ENCODE measurements at places on chromosomes 1 and 21.

DNA sequence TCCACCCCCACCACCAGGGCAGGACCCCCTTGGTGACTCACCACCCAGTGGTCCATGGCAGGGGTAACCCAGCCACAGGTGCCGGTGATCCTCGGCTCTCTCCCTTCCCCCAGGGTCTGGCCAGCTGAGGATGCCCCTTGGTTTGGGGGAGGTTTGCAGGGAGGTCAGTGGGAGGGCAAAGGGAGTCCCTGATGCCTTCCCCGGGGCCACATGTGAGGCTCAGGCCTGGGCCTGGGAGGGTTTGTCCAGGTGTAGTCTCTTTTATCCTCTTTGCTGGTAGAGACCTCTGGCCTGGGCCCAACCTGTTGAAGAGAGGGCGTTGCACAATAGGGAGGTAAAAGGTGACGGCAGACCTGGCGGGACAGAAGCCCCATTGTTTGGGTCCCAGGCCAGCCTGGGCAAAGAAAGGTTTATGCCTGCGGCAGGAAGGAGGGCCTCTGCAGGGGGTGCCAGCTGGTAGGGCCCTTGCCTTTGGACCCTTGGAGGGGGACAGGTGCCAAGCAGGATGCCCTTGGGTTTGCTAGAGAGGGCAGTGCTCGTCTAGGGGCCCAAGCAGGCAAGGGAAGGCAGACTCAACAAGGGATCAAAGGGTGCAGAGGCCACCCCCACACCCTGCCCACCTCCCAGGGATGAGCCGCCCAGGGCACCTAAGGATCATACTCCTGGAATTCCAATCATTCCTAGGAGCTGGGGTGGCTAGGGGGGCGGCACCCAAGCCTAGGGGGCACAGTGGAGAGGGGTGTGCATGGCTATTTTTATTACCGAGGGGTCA is 760 bp upstream of the TINAGL1 start:
- DNase-seq: no peak

- DNase-seq: no peak
Observed at GRCh38 chr21:14675774-14676530, 129.8 kb upstream of the SAMSN1 start.

- no peak for DNase-seq
Observed at GRCh38 chr1:209661071-209661470, 8.8 kb upstream of the LAMB3 start.

- DNase-seq: no peak
Observed at GRCh38 chr1:201175820-201176500, 14.7 kb upstream of the IGFN1 start.

GRCh38 chr1:66370462-66370971 is 163.4 kb upstream of the SGIP1 start:
- no peak for DNase-seq

GRCh38 chr1:27135541-27136235 is 19.2 kb downstream of the SLC9A1 start:
- no peak for DNase-seq

Measured in iPS DF 6.9 (cell line).